ENCODE measurements at places on chromosomes 2 and 18. TPM values are rescaled to one million over a fixed set of nuclear protein-coding genes. Genes with fewer than 3 reads are reported as not detected.

CFC1 gene
- not detected for total RNA-seq

C2orf66 gene
- not detected for total RNA-seq

DPP10 gene
- not detected for total RNA-seq

PTPRN gene
- 0.39 TPM for total RNA-seq

CNNM3 gene
- total RNA-seq: 40.1 TPM

CLIP4 gene
- 40.4 TPM for total RNA-seq

TIA1 gene
- total RNA-seq: 62.6 TPM

ANKRD36B gene
- total RNA-seq: 48.6 TPM

INPP4A gene
- total RNA-seq: 67.5 TPM

MAP3K19 gene
- total RNA-seq: not detected

SEPTIN10 gene
- total RNA-seq: 0.39 TPM

ELOA2 gene
- not detected for total RNA-seq

FBXO48 gene
- 0.30 TPM for total RNA-seq

TNFRSF11A gene
- 0.28 TPM for total RNA-seq

UGT1A8 gene
- not detected for total RNA-seq

XDH gene
- total RNA-seq: not detected

HOXD13 gene
- total RNA-seq: not detected

ZNF521 gene
- not detected for total RNA-seq

CD28 gene
- total RNA-seq: 78.4 TPM

RAPGEF4 gene
- total RNA-seq: 1.4 TPM

NEU4 gene
- total RNA-seq: 2.9 TPM

CLEC4F gene
- not detected for total RNA-seq

DTNA gene
- total RNA-seq: not detected

MAB21L4 gene
- total RNA-seq: not detected

Measured in CD8-positive, alpha-beta T cell (primary cell).